ENCODE measurements at places on chromosomes 12 and 14.

DNA sequence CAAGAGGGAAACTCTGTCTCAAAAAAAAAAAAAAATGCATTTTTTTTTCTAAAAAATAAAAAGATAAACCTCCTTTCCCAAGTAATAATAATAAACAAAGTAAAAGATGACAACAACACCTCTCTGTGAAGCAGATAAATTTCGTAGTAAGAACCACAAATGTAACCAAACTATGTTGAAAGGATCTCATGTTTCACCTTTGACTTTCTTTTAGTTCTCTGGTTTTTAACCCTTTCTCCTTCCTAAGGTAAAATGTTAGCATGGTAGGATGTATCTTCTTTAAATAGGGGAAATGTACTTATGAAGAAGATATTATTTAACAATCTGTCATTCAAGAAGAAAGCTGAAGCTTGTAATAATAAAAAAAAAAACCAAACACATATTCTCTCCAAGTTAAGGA lies 1.8 kb upstream of the KLHL42 start:
- no peak for DNase-seq

- DNase-seq, result peak; percentile 83
Measured at GRCh38 chr12:107092669-107093416, 506 bp downstream of the CRY1 start.

GRCh38 chr12:115264605-115265004 lies 580.6 kb upstream of the TBX3 start:
- DNase-seq, result no peak

DNA sequence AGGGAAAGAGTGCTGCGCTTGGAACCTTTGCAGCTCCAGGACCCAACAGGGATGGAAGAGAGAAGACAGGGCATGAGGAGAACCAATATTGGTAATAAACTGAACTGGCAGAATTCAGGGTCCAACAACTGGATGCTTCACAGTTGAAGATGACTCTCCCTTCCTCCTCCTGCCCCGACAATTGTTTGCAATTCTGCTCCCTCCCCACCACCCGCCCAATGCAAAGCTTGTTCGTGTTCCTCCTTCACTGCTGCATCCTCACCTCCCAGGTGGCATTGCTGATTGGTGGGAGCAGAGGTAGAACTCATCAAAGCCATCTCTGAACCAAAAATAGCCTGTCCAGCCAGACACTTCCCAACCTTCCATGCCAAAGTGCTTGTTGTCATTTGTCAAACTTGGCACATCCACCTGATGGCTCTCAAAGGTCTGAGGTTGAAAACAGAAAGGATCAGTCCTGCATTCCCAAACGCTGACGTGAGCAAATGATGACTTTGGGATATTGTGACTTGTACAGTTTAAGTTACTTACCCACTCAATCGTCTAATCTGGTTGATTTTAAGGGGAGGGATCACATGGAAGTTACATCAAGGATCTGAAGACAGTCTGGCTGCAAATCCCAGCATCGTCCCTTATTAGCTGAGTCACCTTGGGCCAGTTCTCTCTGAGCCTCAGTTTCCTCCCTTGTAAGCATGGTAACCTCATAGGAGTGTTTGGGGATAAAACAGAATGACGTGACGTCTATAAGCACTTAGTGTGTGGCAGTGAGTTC lies 242.6 kb upstream of the CRY1 start:
- no peak for DNase-seq

DNA sequence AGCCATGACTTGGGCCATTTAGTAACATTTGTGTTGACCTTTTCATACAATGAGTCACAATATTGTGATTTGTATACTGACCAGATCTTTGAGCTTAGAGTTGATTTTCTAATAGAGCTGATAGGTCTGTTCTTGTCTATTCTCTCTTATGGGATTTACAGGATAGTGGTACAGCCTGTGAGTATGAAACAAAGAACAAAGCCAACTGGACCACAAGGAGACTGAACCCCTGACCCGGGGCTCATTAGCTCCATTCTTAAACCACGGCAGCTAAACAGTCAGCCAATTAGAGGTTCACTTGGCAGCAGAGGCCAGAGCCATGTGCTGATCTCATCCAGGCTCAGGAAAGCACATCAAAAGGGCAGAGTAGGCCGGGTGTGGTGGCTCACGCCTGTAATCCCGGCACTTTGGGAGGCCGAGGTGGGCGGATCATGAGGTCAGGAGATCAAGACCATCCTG lies 59.1 kb upstream of the GNPNAT1 start:
- DNase-seq, result no peak

GRCh38 chr12:50283229-50283923 lies at the start of gene LIMA1:
LIMA1 (minus strand) TSS chr12:50283520; CDS start chr12:50248751, 34,769 bp downstream.
- peak; percentile 95 for DNase-seq

- no peak for DNase-seq
Measured at GRCh38 chr12:117120787-117121186, 21.6 kb upstream of the TESC start.

DNA sequence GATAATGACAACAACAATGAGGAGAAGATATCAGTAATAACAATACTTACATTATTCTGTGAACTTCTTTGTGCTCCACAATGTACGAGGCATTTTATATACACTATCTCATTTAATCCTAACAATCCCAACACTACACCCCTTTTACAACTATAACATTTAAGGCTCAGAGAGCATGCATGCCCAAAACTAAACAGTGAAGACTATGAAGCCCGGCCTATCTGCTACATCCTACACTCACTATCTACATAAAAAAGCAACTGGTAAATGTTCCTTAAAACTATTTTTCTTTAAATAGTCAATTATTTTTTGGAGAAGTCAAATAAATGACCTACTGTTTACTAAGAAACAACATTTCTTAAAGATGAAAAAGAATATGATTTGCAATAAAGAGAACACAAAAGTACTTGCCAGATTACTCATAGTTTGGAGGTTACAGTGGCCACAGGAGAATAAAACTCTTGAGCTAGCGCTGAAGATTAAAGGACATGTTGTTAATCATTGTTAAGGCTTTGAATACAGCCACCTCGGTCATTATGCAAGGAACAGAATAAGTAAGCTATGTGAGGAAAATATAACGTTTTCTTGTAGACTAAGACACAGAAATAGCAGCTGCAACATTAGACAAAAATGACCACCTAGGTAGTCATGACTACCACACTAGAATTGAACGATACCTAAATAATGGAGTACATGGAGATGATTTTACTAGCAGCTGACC lies 56.7 kb downstream of the EPS8 start:
- DNase-seq, result no peak

- no peak for DNase-seq
Measured at GRCh38 chr12:63040526-63041220, 105.7 kb upstream of the PPM1H start.

GRCh38 chr12:122975790-122976647 lies 975 bp downstream of the OGFOD2 start:
- DNase-seq, result no peak

- no peak for DNase-seq
Measured at GRCh38 chr14:54698966-54699530, 132.1 kb downstream of the SAMD4A start.

DNA sequence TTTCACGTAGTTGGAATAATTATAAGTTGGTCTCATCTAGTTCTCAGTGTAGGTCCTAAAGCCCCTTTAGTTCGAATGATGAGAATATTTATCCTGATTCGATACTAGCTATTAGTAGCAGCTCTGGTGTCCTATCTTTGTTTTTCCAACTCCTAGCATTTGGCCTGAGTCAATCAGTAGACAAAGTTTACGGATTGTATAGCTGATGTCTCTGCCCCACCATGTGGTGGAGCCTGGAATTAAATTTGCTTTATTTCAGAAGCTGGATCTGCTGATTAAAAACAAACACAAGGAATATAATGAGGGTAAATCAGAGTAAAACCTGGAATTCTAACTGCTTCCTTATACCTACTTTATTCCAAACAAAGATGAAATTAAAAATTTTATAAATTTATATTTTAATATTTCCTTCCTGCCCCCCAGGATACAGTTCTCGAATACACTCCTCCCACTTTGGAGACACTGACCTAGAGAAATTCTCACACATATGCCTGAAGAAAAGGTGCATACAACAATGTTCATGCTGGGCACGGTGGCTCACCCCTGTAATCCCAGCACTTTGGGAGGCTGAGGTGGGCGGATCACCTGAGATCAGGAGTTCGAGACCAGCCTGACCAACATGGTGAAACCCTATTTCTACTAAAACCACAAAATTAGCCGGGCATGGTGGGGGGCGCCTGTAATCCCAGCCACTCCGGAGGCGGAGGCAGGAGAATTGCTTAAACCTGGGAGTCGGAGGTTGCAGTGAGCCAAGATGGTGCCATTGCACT lies 7.6 kb upstream of the BRMS1L start:
- no peak for DNase-seq

GRCh38 chr12:59087077-59087673 lies 166.9 kb upstream of the LRIG3 start:
- no peak for DNase-seq

DNA sequence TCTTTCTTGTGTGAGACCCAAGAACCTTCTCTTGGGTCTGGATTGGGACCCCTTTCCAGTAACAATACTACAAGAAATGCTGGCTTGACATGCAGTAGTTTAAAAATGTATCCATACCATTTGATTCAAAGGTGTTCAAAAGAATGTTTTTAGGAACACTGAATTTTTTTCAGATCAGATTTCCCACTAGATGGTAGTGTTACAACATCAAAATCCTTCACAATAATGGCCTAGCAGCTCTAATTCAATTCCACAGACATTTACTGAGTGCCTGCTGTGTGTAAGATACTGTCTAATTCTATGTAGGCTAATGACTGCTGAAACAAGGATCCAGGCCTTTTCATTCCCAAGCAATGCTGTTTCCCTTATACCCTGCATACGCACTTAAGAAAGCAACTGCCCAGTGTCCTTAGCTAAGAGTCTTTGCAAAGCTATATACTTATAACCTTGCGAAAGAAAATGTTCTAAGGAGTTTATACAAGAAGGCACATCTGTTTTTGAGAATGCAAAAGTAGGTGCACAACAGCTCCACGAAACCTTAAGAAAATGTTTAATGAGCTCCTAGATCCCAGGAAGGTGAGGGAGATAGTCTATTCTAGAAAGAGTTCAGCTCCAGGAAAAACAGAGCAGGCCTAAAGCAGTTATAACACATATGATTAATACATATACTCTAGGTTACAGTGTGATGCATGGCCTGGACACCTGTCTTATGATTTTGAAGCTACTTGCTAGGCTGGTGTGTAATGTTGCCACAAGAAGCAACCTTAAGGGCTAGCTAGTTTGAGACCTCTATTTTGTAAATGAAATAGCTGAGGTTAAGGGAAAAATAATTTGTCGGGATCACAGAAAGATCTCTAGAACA lies 50.9 kb upstream of the PKP2 start:
- no peak for DNase-seq

GRCh38 chr14:83172363-83172762 lies 1638.7 kb upstream of the SEL1L start:
- no peak for DNase-seq

DNA sequence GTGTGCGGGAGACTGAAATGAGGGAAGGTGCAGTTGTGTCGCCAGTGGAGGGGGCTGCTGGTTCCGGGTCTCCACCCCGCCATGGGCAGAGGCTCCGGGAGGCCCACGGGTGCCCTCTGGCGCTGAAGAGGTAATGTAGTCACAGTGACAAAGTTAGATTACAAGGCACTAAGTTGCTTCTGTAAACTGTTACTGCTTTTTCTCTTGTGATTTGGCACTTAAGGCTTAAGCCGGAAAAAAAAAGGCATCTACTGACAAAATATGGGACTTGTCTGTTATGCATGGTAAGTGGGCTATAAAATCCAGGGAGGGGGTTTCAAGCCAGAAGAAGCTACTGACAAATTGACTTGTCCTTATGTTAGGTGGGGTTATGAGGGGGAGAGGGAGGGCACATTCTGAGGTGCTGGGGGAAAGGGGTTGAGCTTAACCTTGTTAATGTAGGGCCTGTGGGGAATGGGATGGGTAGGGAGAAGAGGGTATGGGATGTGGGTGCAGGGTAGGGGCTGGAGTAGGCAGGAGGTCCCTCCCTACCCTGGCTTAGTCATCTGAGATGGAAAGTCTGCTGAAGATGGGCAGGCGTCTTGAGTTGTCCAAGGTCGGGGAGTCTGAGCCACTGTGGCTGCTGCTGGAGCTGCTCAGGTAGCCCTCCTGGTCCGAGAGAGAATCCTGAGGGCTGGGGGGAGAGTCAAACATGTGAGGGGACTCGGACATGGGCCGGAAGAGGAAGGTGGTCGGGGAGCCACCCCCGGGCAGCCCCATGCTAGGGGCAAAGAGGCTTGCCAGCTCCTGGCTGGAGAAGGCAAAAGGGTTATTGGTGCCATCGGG lies 3.7 kb downstream of the ZFP36L1 start:
- peak; percentile 90 for DNase-seq

DNA sequence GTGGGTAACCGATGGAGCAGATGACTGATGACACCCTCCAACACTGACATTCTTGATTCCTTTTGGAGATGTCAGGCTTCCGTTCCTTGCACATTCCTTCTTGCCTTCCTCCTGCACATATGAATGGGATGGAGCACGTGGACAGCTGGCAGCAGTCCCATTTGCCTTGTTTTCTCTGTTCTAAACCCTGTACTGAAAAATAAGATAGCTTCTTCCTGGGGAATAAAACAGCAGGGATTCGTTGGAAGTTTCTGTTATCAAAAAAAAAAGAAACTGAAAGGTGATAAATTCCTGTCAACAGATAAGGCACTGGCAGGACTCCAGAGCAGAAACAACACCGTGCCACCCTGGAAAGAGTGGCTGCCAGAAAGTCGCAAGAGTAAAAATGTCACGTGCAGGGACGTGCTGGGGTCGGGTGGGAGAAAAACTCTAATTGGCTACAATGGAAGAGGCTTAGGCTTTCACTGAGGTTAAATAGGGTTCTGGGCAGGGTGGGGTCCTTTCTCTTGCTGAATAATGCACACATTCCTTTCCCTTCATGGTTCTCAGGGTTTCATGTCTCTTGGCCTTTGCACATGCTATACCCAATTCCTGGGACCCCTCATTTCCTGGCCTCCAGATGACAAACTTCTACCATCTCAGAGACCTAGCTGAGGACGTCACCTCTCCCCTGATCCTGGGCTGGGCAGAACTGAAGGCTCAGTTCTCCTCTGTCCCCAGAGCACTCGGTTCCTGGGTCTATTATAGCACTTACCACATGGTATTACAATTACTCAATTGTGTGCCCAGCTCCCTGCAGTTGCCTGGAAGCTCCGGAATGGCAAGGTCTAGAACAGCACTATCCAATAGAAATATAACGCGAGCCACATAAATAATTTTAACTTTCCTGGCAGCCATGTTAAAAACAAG lies 7.0 kb upstream of the NUAK1 start:
- no peak for DNase-seq

DNA sequence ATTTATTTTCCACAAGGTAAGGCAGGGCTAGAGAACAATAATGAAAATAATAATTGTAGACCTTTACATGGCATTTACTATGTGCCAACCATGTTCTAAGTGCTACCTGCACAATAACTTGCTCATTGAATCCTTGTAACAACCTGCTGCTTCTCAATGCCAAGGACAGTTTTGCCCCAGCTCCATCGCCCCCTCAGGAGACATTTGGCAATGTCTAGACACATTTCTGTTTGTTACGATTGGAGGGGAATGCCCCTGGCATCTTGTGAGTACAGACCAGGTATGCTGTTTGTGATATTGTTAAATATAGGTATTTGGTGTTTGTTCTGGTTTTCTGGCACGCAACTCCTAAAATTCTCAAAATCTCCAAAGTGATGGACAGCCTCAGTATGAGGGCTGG lies 8.1 kb upstream of the ATXN2 start:
- DNase-seq, result no peak

Measured in activated T-cell treated with anti-CD3 and anti-CD28 coated beads, Interleukin-2, amount 50 U/mL, for 48 hours (primary cell).